ENCODE measurements at places on chromosomes 4 and X.

GRCh38 chrX:1062351-1062750, 150.1 kb downstream of the CRLF2 start:
- no peak for DNase-seq

- DNase-seq = no peak
Observed at GRCh38 chrX:652341-652741, 21.8 kb downstream of the SHOX start.

- DNase-seq = no peak
Observed at GRCh38 chr4:185190306-185190856, 13.4 kb downstream of the CFAP97 start.

DNA sequence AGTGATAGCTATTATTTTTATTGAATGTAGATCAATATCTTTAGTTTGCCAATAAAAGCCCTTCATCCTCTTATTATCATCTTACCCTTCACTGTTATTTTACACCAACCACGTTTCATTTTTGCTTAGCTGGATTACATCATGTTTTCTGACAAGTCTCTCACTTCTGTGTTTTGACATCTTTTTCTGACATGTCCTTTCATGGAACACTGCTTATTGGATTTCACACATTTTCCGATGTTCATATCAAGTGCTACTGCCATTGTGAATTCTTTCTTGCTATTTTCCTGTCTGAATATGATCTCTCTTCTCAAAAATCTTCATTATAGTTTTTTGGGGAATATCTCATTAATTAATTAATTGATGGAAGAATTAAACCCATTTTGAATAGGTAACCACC, 48.5 kb upstream of the AGA start:
- no peak for DNase-seq

GRCh38 chr4:107743532-107743931, 23.5 kb upstream of the PAPSS1 start:
- DNase-seq = no peak

DNA sequence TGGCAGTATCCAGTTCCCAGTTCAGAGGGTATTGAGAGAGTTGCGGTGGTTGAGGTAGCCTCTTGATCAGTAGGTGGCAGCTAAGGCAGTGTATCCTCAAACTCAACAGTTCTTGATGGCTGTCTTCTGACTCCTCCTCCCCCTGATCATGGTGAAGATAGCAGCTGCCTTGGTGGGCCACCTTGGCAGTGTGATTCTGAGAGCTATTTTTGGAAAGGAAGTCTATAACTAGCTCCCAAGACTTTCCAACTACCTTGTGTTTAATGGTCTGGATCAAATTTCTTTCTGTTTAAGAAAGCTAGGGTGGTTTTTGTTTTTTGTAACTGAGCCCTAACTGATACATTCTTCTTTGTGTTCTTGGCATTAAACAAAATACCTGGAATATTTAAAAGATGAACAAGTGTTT, 10.5 kb upstream of the TBC1D19 start:
- DNase-seq = no peak
